ENCODE measurements at places on chromosomes 6 and 20.
A peak's percentile ranks its signal among the peaks of the same experiment; 100 is the strongest.

- DNase-seq, result no peak
These were observed 38.0 kb downstream of the VGLL2 start for GRCh38 chr6:117303323-117303722.

- DNase-seq, result no peak
These were observed 217.3 kb upstream of the PREP start for GRCh38 chr6:105619971-105620741.

- DNase-seq, result no peak
These were observed 3.8 kb upstream of the MLN start for GRCh38 chr6:33807606-33808005.

- no peak for DNase-seq
These were observed 71.9 kb upstream of the SULF2 start for GRCh38 chr20:47857187-47857568.

GRCh38 chr20:19348582-19348981 is 136.1 kb downstream of the SLC24A3 start:
- no peak for DNase-seq

DNA sequence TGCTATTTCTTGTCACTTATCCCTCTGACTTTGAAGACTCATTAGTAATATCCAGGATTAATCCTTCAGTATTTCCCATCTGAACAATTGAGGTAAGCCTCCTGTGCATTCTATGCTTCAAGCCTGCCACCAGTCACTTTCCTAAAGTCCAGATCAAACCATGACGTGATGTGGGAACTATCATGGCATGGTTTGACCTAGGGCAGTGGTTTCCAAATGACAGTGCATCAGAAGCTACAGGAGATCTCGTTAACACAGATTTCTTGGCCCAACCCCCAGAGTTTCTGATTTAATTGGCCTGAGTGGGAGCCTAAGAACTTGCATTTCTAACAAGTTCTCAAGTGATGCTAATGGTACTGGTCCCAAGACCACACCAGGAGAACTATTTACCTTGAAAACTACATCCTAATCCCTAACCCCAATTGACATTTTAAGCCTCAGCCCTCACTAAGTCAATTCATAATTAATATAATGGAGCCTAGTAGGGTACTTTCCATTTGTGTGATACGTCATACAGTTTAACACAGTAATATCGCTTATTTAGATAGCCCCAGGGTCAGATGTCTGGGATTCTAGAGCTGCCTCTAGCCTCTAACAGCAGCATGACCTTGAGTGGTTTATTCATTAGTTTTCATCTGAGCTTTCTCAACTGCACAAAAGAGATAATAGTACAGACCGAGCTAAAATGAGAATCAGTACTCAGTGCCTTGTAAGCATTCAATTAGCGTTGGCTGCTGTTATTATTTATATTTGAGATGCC is 907.6 kb downstream of the TFAP2A start:
- no peak for DNase-seq

- no peak for DNase-seq
These were observed 220.9 kb upstream of the MYLIP start for GRCh38 chr6:15907914-15908518.

DNA sequence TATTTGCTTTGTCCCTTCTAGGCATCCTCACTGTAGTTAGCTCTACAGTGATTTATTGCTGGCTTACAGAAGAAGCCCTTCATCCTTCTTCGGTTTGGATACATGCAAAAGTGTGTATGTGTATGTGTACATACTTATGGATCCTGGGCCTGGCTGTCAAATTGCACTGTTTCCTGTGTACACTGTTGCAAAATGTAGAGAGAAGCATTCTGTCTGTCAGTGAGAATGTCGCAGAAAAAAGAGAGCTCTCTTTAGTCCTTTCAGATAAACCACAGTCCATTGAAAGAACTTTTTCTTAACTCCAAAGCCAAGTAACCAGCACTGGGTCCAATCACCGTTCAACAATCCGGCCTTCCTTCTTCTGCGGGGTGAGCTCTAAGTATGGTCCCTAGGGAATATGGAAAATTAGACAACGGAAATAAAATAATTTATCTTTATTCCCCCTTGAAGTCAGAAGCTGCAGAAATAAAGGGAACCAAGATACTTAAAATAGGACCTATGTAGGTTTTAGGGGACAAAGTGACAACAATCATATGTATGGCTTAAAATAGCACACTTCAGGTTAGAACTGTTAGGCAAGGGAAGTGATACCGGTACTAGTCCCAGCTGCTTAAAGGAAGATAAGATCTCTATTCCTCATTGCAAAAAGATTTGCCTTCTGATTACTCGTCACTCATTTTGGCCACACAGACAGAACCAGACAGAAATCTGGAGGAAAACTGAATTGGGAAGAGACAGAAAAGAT is 107.0 kb downstream of the CD83 start:
- DNase-seq, result no peak

DNA sequence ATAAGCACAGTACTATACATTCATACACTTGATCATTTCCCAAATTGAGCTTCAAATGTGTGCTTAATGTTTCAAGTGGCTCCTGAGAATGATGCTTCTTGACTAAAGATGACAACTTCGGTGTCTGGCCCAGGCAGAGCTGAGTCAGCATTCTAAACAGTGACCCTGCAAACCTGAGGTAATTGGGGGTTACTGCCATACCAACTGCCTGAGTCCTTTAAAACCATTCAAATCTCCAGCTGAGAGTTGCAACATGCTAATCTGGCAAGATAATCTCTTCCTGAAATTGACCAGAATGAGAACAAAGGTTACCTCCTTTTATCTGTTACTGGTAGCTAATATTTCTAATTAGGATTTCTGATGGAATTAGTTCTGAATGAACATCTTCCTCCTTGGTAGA is 8.2 kb downstream of the BACH2 start:
- DNase-seq, result no peak

GRCh38 chr6:79672631-79673111 is 41.5 kb downstream of the SH3BGRL2 start:
- DNase-seq, result no peak

DNA sequence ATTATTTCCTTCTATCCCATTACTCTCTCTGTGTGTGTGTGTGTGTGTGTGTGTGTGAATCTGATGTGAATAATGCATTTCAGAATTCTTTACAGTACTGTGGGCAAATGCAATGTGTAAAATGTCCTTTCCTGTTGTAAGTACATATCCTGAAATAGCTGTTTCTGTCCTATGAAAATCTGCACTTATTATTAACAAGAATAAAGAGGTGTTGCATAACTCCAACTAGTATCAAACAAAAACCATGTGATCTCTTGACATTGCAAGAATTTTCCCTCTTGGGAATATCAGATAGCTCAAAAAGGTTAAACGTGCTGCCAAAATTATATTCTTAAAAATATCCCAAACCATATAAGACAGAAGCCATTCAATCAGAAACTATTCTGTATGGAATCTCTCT is 52.0 kb downstream of the LGSN start:
- DNase-seq, result no peak

- DNase-seq, result no peak
These were observed 64.3 kb downstream of the FNDC1 start for GRCh38 chr6:159233365-159234101.

DNA sequence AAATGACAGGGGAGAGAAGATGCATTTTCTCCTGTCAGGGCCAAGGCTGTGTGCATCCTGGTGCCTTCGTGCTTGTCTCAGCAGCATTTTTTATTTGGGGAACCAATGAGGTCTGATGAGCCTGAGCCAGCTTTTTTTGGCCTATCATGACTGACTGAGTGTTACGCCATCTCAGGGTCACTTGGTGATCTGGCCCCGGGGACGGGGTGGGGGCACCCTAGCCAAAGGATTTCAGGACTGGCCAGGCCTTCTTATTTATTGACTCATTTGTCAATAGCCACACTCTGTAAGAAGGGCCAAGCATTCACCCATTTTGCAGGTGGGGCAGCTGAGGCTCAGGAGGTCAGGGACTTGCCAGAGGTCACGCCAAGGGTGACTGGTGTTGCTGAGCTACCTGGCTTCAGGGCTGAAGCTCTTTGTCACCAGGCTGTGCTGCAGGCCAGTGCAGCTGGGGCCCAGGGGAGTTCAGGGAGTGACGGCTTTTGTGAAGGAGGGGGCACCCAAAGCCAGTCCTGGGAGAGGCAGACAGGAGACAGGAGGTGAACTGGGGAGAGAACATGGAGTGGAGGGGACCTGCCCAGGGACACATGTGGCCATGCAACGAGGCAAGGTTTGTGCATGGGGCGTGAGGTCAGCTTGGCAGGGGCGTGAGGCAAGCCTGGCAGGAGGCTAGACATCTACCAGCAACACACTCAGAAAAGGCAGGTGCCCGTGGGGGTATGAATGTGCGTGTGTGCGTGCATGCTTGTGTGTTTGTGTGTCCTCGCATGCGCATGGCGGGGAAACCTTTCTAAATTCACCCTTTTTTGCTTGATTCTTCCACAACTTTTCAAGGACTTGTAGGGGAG is 31.1 kb downstream of the VSTM2L start:
- no peak for DNase-seq

GRCh38 chr6:133501675-133502270 is 260.6 kb downstream of the EYA4 start:
- no peak for DNase-seq

GRCh38 chr6:5246141-5247097 is 14.3 kb downstream of the LYRM4 start:
- no peak for DNase-seq

DNA sequence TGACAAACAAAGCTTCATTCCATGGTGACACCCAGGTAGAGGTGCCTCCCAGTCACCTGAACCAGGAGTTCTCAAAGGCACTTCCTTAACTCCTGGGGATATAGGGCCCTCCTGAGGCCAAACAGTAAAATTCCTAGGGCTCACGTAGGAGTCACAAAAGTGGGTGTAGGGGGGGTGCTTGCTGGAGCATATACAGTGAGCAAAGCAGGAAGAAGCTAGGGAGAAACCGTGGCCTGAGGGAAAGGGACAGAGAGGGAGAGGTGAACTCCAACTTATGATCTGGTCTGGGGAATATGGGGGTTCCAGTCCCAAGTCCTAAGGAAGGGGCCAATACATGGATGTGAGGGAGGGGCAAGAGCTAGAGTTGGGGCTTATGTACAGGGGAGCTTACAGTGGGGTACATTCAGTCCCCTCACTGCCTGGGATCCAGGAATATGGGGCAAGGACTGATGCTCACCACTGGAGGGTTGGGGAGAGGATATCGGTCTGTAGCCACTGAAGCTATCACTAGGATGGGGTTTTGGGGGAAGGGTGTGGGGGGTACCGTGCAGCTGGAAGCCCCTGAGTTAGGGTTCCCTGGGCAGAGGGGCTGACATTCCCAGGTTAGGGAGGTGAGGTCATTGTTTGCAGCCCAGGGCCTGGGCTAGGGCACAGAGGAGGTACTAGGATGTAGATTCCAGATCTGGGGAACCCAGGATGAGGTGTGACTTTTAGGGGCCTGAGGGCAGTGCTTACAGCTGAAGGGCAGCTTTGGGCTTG is 950 bp downstream of the PEDS1 start:
- no peak for DNase-seq

GRCh38 chr6:28277746-28278145 is 3.6 kb upstream of the PGBD1 start:
- DNase-seq, result no peak

DNA sequence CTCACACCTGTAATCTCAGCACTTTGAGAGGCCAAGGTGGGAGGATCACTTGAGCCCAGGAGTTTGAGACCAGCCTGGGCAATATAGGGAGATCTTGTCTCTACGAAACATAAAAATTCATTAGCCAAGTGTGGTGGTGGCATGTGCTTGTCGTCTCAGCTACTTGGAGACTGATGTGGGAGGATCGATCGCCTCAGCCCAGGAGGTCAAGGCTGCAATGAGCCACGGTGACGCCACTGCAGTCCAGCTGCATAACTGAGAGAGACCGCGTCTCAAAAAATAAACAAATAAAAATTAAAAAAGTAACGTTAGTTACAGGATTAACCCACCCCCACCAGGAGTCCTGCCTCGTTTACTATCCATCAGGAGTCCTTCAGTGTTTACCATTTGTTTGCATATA is 345.1 kb downstream of the BTBD3 start:
- no peak for DNase-seq

GRCh38 chr20:15036948-15037347 is 699.5 kb upstream of the FLRT3 start:
- no peak for DNase-seq

DNA sequence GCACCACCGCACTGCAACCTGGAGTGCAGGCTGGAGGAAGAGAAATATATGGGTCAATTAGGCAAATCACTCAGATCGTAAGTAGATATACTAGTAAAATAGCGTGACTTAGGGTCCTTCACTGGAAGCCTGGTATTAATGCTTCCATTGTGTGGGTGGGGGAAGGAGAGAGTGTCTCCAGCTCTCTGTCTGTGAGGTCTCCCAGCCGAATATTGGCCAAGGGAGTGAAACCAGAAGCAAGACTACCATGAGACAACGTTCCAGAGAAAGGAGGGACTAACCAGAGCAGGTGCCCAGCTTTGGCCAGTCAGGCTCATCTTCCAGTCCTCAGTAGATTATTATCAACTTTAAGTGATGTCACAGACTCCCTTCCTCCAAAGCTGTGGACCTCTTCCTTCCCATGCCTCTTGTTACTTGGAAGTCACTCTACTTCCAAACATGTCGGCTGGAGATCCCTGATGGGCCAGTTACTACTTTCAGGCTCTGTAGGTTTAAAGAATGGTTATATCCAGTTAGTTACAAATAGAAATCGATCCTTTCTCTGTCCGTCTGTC is 28.8 kb downstream of the MTHFD1L start:
- no peak for DNase-seq

DNA sequence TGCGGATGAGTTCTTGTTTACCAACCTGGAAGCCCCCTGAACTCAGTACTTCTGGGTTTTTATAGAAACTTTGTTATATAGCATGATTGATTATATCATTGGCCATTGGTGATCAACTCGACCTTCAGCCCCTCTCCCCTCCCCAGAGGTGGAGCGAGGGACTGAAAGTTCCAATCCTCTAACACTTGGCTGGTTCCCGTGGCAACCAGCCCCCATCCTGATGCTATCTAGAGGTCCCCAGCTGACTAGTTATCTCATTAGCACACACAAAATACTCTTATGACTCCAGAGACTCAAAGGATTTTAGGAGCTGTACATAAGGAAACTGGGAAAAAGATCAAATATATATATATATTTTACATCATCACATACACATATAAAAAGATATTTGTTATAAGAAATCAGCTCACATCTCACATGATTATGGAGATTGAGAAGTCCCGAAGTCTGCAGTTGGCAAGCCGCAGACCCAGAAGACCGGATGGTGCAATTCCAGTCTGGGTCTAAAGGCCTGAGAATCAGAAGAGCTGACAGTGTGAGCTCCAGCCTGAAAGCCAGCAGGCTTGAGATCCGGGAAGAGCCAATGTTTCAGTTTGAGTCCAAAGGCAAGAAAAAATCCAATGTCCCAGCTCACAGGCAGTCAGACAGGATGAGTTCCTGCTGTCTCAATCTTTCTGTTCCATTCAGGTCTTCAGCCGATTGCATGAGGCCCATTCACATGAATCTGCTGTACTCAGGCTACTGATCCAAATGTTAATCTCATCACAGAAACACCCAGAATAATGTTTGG is 179.3 kb upstream of the DTNBP1 start:
- DNase-seq, result peak; percentile 33

- no peak for DNase-seq
These were observed 4.5 kb downstream of the MKKS start for GRCh38 chr20:10429443-10429981.

GRCh38 chr6:134599079-134599478 is 281.2 kb upstream of the SGK1 start:
- no peak for DNase-seq

Data from psoas muscle (tissue), 8 donors.